Retina (tissue), 1 donor: ENCODE measurements at places on chromosomes 7 and 10.

GRCh38 chr10:46019569-46020343 is 10.7 kb downstream of the NCOA4 start:
- DNase-seq, result no peak

- no peak for DNase-seq
These were observed 91.9 kb upstream of the MBL2 start for GRCh38 chr10:52864201-52865106.

DNA sequence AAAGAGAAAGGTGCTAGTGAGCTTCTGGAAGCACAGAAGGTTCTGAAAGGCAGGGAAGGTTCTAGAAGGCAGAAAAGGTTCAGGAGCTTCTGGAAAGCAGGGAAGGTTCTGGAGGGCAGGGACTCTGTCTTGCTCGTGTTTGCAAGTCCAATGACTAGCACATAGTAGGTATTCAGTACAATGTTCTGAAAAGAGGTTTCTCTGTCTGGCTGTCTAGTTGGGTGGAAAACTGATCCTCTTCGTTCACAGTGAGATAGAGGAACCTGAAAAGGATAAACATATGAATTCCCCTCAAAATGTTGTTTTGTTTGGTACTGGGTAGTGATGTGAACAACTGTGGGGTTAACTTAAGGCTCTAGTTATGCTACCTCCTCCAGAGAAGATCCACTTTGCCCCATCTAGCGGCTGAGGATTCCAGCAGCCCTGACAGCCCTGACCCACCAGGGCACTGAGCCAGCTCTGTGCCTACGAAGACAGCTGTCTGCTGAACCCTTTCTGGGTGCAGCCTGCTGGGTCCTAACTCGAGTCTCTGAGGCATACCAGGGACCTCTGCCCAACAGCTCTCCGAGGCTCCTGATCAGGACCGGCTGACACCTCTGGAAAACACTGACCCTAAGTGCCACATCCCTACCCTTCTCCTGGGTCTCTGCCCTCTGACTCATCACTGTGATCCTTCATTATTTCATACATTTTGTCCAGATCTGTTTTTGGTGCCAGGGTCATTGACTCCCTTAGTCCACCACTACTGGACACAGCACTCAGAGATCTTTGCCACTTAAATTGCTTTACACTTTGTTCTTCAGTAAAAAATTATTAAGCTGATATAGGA is 15.4 kb downstream of the PTPRN2 start:
- no peak for DNase-seq

GRCh38 chr10:93541402-93542357 is 24.8 kb upstream of the FFAR4 start:
- peak; percentile 57 for DNase-seq

- DNase-seq, result no peak
These were observed 19.3 kb downstream of the CRTAC1 start for GRCh38 chr10:98010939-98011685.

GRCh38 chr10:11533328-11533781 is 78.1 kb downstream of the USP6NL start:
- DNase-seq, result no peak

GRCh38 chr10:122910310-122910709 is at the start of gene FAM24A:
Gene FAM24A (plus strand): TSS chr10:122910610. CDS start chr10:122911635, 1,025 bp downstream.
- no peak for DNase-seq

DNA sequence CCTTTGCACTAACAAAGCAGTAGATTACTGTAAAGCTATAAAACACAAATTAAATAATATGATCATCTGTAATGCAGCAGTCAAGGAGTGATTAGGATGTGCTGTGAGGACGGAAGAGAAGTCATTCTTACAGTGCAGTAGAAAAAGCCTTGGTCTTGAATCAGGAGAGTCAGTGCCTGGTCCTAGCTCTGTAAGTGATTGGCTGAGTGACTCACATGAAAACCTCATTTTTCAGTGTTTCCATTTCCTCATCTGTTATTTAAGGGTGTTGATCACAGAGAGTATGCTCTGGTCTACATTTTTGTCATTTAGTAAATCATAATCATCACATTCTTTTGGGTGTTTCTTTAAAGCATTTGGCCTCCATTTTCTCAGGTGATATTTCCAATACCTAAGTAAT is 717.8 kb downstream of the LRMDA start:
- DNase-seq, result no peak

GRCh38 chr7:71615017-71615416 is 483.1 kb downstream of the GALNT17 start:
- DNase-seq, result peak; percentile 24

- no peak for DNase-seq
These were observed 18.1 kb upstream of the RAB18 start for GRCh38 chr10:27485986-27486385.

DNA sequence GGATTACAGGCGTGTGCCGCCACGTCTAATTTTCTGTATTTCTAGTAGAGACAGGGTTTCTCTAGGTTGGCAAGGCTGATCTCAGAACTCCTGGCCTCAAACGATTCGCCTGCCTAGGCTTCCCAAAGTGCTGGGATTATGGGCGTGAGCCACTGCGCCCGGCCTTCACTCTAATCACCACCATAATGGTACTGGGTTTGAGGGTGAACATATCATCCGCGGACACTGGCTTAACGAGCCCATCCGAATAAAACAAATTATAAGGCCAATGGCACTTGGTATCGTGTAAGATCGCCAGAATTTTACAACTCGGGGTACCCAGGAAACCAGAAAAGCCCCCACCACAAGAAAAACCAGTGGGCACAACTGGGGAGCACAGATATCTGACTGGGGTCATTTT is 580 bp downstream of the FAM200A start:
- no peak for DNase-seq

- no peak for DNase-seq
These were observed 70.4 kb downstream of the ENO4 start for GRCh38 chr10:116919706-116920105.

- no peak for DNase-seq
These were observed 85.5 kb downstream of the ETV1 start for GRCh38 chr7:13904007-13904406.

- no peak for DNase-seq
These were observed 6.2 kb upstream of the RADIL start for GRCh38 chr7:4889682-4890081.

- DNase-seq, result peak; percentile 52
These were observed 5.6 kb upstream of the ZNF518A start for GRCh38 chr10:96124230-96125141.

DNA sequence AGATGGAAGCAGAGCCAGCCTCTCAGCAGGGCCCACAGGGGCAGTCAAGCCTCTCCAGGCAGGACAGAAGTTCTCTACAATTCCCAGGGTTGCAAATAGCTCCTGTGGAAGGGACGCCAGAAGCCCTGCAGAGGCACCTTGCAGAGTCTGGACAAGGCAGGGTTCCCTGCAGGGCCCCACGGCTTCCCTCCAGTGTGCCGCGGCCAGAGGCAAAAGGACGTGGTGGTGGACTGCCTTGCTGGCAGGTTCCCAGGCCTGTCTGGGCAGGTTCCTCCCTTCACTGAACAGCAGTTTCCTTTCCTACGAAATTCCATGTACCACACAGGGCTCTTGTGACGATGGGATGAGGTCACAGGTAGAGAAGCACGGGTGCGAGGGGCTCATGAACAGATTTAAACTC is 25.1 kb downstream of the UPP1 start:
- DNase-seq, result no peak

GRCh38 chr10:3776796-3777571 is 8.0 kb downstream of the KLF6 start:
- DNase-seq, result no peak

DNA sequence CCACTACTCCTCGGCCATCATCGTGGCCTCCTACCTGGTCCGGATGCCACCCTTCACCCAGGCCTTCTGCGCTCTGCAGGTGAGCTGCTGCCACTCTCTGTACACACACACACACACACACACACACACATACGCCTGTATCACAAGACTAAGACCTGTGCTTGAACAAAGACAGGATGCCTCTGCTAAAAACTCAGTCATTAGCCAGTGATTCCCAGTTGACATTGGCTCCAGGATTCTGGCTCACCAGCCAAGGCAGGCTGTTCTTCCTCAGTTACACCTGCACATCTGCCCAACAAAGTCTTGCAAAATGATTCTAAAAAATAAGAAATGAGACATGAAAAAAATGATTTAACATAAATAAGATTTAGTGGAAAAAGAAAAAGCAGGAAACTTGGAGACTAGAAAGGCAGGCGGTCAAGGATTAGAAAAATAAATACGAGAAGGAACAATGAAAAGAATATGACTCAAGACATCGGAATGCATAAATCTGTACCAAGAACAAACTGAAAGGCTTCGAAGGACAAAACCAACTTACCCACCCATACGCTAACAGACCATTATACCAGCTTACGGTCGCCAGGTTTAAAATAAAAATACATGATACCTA is 7.4 kb upstream of the LRRC18 start:
- DNase-seq, result no peak

DNA sequence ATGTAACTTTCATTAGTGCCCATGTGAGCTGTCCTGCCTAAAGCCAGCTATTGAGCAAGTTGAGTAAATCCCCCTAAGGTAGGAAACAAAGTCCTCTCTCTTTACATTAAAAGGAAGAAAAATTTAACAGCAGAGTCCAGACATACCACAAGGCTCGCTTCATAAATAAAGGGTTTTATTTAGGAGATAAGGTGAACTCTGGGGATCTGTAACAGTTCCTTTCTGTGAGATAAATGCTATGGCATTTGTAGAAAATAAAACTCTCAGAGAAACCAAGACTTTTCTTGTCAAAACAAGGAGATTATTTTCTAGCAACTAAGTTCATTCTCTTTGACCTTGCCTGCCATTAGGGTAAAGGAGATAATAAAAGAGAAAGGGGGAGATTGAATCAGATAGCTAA is 32.3 kb upstream of the LYZL1 start:
- DNase-seq, result no peak

DNA sequence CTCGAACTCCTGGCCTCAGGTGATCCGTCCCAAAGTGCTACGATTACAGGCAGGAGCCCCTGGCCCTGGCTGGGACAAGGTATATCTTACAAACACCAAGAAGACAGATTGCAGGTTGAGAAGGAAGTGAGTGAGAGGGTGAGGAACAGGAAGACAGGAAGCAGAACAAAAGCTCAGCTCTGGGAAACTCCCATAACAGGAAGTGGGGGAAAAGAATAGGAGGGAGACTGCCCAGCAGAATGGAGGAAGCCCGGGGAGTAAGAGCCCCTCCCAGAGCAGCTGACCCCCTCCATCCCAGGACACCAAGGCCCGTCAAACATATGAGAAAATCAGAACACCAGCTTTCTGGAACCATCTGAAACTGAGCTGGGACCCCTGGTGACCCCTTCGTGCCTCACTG is 2.9 kb downstream of the TECPR1 start:
- DNase-seq, result no peak

DNA sequence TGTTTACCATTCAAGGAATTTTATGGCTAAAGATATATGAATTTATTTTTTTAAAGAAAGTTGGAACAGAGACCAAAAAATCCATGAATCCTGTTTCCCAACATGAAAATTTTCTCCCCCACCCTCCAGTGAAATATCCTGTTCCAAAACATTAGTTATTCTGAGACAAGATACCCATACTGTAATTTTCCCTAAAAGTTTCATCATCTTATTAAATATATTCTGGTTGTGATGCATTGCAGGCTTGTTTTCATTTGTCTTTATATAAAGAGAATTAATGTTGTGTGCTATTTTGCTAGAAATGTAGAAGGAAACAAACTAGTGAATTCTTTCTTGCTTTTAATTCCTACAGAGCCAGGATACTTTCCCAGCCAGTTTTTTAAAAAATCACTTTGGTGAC is 106.6 kb downstream of the EXOC4 start:
- DNase-seq, result no peak

DNA sequence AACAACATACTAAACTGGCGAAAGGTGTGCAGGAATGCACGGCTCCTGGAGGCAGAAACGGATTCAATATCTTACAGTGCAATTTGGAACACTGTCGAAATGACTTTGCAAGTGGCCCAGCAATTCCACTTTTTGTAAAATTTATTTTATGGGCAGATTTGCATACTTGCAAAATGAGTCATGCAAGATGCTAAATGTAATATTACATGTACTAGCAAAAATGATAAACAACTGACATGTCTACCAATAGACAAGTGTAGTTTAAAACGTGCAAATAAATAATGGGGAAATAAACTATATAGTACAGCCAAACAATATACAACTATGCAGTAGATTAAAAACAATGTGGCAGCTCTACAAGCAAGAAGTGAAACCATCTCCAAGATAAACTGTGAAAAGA is 97.7 kb downstream of the ARHGAP12 start:
- no peak for DNase-seq

DNA sequence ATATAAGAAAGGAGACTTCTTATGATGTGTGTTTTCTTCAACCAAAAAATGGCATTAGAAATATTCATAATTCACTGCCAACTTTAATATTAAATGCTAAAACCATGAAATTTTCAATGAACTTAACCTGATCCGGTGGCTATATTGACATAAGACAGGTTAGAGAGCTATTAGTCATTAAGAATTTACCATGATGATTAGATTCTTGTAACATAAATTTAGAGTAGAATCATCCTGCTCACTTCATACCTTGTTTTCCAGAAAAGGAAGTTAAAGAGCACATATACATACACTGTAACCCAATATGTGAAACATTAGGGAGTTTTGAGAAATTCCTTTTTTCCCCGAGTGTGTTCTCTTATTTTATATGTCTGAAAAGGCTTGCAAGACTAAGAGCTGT is 430.3 kb upstream of the SEMA3A start:
- no peak for DNase-seq

- no peak for DNase-seq
These were observed 60.4 kb downstream of the PAX2 start for GRCh38 chr10:100805543-100806355.

DNA sequence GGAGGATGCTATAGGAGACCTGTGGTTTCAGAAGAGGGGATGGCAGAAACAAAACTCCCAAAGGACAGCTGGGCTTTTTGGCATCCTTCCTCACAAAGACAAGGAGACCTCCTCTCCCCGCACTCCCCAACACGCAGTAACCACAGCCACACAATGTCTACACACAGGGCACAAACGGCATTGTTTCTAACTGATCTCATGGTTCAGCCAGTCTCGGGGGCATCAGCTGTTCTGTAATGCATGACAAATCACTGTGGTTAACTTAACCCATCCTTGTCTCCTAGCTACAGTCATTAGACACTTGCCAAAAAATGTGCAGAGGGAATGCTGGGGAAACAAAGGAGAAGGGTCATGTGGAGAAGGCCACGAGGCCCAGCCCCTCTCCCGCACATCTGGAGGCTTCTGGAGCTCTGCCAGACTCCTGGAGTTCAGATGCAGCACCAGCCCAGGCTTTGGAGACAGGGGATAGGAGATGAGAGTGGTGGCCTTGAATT is 7.6 kb upstream of the ADAMTS14 start:
- DNase-seq, result peak; percentile 39

- DNase-seq, result no peak
These were observed 54.3 kb downstream of the ERCC6 start for GRCh38 chr10:49484486-49485235.
